NCI-H1417 (cell line): ENCODE measurements at places on chromosomes 5 and 9.

- peak; percentile 87 for DNase-seq
These were observed 115.4 kb downstream of the LHX2 start for GRCh38 chr9:124126648-124127646.

DNA sequence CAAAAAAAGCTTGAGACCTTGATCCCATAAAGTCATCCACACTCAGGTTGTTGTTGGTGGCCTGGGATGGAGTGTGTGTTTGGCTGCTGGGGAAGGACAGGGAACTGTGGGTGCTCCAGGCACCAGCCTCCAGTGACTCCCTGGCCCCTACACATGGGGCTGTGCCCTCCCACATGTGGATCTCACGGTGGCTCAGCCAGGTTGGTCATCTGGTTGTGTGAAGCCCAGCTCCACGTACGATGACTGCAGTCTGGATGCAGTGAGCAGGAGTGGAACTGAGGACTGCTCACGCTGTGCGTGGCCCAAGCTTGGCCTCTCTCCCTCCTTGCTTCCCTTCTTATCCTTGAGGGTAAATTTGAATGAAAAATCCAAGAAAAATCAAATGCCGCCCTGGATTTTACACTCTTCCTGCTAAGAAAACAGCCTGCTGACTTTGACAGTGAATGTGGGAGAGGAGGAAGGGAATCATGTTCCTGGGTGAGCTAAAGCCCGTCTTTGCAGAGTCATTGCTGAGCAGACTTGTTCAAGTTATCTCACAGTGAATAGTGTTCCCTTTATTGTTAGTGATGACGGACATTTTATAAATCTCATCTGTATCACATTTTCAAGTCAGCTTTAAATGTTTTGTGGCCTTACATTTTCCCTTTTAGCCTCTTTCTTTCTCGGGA lies 65.1 kb upstream of the CACNA1B start:
- no peak for DNase-seq

- DNase-seq = no peak
These were observed 224.8 kb upstream of the SEMA6A start for GRCh38 chr5:116799401-116799800.

GRCh38 chr5:1167728-1168709 lies 33.4 kb upstream of the SLC6A19 start:
- DNase-seq = peak; percentile 77

GRCh38 chr9:97853844-97854695 lies 1.0 kb downstream of the FOXE1 start:
- DNase-seq = peak; percentile 86

GRCh38 chr9:21828853-21829410 lies 26.5 kb downstream of the MTAP start:
- no peak for DNase-seq

GRCh38 chr5:50365426-50366251 lies 75.4 kb downstream of the EMB start:
- no peak for DNase-seq

DNA sequence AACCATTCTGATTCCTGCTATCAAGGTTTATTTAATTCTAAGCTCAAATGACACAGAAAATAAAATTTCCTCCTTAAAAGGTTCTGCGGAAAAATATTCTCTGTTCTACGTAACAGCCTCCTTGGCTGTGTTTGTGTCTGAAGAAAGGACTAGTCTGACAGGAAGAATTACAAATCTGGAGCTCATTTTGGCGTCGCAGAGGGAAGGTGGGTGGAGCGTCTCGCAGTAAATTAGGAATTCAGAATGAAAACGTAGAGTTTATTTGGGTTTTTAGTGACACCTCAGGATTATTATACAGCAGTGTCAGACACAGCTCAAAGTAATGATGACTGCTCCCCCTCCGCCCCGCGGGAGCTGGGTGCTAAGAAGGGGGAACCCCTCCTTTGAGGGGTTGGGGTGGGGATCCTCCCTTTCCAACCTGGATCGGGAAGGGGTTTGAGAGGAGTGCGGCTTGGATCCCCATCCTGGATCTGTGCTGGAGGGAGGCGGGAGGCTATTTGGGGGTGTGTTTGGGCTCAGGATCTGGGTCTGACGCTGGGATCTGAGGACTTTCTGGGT lies 933 bp upstream of the TGFBR1 start:
- DNase-seq = no peak

DNA sequence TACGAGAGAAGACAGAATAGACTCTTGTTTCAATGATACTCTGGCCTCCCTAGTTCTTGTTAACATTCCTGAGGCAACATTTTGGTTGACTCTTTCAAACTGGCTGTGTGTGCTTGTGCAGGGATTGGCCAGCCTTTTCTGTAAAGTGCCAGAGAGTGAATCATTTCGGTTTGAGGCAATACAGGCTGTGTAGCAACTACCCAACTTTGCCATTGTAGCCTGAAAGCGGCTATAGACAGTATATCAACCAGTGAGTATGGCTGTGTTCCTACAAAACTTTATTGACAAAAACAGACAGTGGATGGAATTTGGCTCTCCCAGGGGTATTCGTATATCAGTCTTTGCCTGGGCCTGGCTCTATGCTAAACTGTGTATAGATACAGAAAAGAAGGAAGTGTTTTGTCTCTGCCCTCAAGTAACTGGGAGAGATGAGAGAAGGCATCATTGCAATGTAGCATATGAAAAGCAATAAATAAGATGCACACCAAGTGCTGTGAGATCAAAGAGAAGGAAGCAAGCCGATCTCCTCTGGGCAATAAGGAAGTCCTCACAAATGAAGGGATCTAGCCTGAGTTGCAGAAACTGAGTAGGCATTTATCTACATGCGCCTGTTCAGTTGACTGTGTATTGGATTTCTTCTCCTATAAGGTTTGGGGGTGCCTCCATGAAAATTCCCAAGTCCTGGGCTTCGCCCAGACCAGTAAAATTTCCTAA lies 568.0 kb upstream of the KLF4 start:
- no peak for DNase-seq

GRCh38 chr5:65213921-65214525 lies 267.7 kb downstream of the ADAMTS6 start:
- DNase-seq = peak; percentile 7

DNA sequence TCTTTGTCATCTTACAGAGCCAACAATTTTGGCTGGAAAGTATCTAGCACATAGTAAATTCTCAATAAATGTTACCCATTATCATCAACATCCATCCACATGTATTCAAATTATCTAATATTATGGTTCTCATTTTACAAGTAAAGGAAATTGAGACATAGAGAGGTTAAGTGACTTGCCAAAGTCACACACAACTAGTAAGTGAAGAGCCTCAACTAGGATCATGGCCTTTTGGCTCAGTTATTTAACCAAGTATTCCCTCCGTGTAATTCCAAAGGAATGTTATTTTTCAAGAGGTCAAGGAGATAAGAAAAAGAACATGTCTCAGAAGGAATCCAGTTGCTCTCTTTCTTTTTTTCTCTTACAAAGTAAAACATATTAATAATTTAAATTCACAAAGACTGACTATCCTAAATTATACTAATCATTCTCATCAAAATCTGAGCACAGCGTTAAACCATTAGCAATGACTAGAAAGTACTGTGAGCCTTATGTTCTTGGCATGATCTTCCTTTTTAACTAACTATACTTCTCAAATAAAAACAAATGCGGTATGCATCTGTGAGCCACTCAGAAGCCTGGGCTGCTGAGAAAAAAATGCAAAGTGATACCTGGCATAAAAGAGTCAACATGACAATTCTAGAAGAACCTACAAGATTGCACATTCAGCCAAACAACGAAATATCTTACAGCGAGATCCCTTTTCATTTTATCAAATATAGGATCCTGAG lies 350.9 kb downstream of the GLIS3 start:
- no peak for DNase-seq

GRCh38 chr9:21677834-21678233 lies 124.6 kb upstream of the MTAP start:
- DNase-seq = no peak

DNA sequence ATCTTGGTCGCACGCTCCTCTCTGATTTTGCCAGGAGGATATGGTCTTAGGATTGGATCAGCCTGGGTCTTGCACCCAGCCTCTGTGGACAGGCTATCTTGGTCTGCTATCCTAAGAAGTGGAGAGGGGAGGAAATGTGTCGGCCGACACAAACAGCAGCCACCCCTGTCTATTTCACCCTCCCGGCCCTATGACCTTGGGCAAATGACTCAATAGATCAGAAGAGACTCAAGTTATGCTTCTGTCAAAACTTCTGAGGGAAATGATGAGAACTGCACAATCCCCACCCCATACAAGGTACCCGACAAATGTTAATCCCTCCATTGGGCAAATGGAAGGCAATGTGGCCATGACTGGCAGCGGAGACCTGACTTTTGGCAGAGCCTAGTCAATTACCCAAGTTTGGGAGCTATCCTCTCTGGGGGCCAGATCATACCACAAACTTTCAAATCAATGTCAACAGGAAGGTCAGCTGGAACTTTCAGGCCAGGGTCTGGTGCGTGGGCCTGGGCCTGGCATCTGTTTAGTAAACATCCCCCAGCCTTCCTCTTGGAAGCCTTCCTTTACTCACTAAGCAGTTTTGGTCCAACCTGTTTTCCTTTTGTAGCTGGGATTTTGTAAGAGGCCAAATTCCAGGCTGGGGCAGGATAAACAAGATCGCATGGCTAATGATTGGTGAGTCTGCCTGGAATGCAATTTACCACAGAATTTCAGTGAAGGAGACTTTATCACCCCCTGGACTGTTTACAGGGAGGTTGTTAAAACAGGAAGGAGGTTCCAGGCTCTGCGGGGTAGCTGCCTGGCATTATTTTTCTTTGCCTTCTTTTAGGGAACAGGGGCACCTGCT lies 64.2 kb upstream of the CPEB4 start:
- no peak for DNase-seq

DNA sequence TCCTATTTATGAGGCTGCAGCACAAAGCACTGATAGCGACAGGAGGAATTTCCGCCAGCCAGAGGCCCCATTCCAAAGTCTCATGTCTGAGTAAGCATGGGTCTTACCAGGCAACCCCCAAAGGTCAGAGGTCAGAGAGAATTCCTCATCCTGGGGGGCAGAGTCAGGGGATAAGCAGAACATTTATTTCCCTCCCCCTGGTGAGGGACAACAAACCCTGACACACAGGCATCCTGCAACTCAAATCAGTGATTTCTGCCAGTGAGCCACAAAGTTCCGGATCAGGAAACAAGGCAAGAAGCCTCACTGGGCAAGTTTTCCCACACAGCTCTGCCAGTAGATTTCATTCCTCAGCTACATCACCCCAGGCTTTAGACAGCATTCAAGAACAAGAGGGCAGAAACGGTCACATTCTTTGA lies 37.0 kb downstream of the ADAMTS12 start:
- DNase-seq = no peak

GRCh38 chr5:95878417-95879323 lies 56.1 kb upstream of the GLRX start:
- DNase-seq = no peak

DNA sequence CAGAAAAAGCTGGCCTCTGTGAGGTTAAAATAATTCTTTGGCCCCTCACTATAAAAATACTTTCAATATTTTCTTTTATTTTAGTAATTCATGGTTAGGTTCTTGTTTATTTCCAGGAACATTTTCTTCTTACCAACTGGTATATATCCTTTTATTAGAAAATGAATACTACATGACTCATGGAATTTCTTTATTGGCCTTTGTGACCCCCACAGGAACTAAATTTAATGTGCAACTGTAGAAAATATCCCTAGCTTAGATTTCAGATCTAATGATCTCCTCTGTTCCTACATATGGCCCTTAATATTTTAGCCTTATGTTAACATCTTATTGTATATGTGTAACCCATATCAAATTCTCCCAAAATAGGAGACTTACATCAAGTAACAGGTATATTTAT lies 429.9 kb downstream of the NR2F1-AS1 start:
- no peak for DNase-seq

DNA sequence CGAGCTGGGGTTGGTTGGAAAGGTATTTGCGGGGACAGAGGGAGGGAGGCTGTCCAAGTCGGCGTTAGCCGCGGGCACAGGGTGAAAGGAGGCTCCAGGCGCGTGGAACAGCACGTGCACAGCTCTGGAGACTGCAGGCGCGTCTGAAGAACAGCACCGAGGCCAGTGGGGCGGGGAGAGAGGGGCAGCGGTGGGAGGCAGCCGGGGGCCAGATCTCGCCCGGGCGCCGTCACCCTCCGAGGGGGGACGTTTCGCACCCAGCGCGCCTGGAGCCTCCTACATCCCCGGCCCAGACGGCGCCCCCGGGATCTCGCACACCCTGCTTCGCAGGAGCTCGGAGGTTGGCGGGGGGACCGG lies 79.6 kb downstream of the NTNG2 start:
- no peak for DNase-seq

- no peak for DNase-seq
These were observed 531.6 kb downstream of the PSAT1 start for GRCh38 chr9:78828521-78828920.

- DNase-seq = no peak
These were observed 395.9 kb upstream of the CDH9 start for GRCh38 chr5:27434335-27434734.

DNA sequence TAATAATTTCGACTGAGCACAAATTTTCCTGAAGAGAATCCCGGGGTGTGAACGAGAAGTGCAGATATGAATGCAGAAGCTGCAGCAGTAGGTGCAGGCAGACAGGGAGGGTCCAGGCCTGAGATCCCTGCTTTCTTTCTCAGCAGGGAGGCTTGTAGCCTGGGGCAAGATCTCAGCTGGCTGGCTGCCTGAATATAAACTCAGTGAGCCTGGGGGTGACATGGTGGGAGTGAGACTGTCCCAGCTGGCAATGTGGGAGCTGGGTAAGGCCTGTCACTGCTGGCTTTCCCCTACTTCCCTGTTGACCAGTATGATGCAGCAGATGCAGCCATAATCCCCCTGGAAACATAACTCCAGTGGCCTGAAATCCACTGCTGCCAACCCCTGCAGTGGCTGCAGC lies 325.2 kb downstream of the CETN3 start:
- no peak for DNase-seq

- DNase-seq = no peak
These were observed 135.2 kb upstream of the PRDM9 start for GRCh38 chr5:23372177-23372576.

GRCh38 chr5:86143837-86144236 lies 473.9 kb upstream of the COX7C start:
- DNase-seq = no peak

- peak; percentile 50 for DNase-seq
These were observed 88.1 kb downstream of the KCNN2 start for GRCh38 chr5:114449860-114450421.

DNA sequence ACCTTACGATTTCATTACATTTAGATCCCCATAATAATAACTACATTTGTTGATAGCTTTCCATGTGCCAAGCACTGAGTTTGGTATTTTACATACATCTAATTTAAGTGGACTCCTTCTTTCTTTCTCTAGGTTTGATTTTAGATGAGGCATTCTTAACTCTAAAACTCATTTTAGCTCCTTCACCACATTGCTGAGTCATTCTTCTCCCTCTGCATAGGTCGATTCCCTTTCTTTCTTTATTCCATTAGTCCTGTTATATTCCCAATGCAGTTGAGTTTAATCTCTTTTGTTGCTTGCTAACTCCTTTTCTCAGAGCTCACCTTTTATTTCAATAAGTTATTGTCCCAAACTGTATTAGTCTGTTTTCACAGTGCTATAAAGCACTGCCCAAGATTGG lies 329.8 kb downstream of the TAF11L14 start:
- DNase-seq = no peak

GRCh38 chr5:176796411-176796810 lies 13.9 kb upstream of the UNC5A start:
- no peak for DNase-seq

GRCh38 chr5:71666321-71666720 lies 52.8 kb upstream of the CARTPT start:
- DNase-seq = peak; percentile 46
